ENCODE measurements at places on chromosomes 11 and 22.

- no peak for DNase-seq
Observed at GRCh38 chr11:107385361-107385981, 72.2 kb downstream of the CWF19L2 start.

- no peak for DNase-seq
Observed at GRCh38 chr11:2586793-2587131, 113.0 kb downstream of the KCNQ1OT1 start.

DNA sequence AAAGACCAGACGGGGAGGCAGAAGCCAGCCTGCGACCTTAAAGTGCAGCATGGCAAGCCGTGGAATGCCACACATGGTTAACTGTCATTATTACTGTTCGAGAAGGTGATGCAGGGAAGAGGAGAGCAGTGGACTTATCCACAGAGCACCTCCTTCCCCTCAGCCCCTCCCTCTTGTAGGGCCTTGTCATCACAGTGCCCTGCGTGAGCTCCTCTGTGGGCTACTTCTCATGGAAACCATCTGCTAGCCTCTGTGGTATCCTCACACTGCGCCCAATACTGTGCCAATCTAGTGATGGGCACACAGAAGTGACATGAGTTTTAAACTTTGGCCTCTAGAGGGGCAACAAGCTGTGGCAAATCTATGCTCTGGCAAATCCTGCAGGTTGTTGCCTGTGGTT lies 18.2 kb upstream of the CCDC134 start:
- DNase-seq: no peak

DNA sequence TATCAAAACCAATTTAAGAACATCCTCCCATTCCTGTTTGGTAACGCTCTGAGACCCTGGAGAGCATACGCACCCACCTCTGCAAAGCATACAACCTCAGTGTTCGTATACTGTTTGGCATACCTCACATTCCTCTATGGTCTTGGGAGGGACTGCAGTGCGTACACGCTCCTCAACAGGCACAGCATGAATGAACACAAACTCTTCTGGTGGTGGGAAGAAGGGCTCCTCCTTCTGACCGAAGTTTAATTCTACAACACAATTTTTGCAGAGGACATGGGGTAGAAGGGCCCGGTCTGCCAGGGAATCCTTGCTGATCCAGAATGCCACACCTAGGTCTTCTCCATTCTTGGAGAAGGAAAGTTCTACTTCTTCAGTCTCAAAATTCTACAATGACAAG lies 5.3 kb downstream of the HNRNPUL2 start:
- no peak for DNase-seq

DNA sequence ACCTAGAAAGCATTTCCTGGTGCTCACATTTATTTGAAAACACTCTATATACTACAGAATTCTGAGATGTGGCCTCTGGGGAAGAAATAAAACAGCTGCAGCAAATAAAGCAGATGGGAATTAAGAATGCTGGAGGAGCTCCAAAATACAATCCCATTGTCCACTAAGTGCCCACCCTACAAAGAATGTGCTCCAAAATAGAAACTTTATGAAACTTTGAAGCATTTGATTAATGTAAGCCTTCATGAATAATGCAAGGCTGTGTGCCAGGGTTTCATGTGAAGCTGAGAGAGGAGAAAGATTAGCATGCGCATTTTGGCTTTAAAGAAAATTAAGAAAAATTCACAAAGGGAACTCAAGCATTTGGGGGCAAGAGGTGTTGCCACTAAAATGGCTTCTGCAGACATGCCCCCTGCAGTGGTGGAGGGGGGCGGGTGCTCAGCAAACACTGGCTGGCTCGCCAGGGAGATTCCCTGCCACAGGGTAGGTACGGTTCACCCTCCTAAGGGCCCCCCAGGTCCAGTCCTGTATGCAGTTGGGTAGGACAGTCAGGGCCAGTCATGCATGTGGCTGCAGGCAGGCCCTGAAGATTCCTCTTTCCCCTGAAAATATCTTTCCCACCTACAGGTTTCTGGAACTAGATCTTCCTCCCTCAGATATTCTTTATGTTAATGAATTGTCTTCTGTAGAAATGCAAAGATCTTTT lies 46.6 kb upstream of the RCN1 start:
- no peak for DNase-seq

GRCh38 chr11:133723056-133723455 lies 122.3 kb downstream of the SPATA19 start:
- DNase-seq: no peak

DNA sequence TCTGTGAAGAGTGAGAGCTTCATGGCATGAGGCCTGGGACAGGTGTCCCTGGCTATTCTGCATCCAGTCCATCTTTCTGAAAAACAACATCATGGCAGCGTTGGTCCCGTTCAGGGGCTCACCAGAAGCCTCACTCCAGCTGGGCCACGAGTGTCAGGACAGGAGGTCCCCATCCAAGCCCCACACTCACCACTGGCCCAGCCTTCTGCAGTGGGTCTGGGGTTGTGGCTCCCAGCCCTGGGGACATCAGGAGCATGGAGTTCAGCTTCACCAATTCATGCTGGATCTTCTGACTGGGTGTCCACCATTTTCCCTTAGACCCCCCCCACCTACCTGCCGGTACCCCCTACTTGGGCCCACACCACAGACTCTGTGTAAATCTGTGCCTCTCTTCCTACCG lies 400.3 kb downstream of the BRD1 start:
- DNase-seq: no peak

Data from NK-92 treated with Interleukin-12 subunit alpha and Interleukin-12 subunit beta, amount 100 ng/mL, for 24 hours (cell line).